Natural killer cell (primary cell): ENCODE measurements at places on chromosomes 7 and 10.
A peak's percentile ranks its signal among the peaks of the same experiment; 100 is the strongest.

DNA sequence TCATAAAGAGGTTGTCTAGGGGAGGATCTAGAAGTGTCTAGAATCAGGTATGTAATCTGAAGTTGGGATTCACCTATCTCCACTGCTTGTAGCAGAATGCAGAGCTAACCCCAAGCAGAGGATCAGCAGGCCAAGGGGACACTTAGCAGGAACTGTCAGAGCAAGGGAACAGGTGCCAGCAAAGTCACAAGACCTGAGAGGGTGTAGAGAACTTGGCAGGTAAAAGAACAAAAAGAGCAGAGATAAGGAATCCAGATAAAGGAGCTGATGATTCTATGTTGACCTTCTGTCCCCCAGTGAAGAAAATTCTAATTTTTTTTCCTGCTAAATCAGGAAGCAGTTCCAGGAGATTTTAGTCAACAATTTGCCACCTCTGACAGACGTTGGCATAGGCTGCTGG is 91.4 kb upstream of the CCDC71L start:
- no peak for DNase-seq

GRCh38 chr7:55180963-55181542 is 162.2 kb downstream of the EGFR start:
- DNase-seq = no peak

GRCh38 chr7:111089822-111090426 is 1.0 kb upstream of the LRRN3 start:
- peak; percentile 73 for DNase-seq

GRCh38 chr10:128927497-128928161 is 539.4 kb upstream of the MGMT start:
- DNase-seq = no peak

- DNase-seq = peak; percentile 32
These were observed 30.8 kb downstream of the TM9SF3 start for GRCh38 chr10:96556003-96556402.

DNA sequence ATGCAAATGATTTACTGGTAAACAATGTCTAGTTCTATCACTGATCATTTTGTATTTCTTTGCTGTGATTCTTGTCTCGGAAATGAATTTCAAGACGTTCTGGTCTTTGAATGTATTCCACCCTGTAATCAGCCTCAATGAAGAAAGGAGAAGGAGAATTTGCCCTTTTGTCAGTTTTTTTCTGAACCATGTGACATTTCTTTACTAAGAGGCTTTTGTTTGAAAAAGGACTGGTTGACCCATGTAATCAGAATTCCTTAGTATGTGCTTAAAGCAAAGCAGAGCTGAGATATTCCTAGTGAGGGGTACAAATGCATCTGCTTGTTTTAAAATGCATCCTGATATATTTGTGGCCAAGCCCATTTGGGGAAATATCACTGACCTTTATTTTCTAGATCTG is 581.6 kb downstream of the ETV1 start:
- no peak for DNase-seq

GRCh38 chr7:18831419-18831818 is 286.0 kb downstream of the TWIST1 start:
- no peak for DNase-seq

DNA sequence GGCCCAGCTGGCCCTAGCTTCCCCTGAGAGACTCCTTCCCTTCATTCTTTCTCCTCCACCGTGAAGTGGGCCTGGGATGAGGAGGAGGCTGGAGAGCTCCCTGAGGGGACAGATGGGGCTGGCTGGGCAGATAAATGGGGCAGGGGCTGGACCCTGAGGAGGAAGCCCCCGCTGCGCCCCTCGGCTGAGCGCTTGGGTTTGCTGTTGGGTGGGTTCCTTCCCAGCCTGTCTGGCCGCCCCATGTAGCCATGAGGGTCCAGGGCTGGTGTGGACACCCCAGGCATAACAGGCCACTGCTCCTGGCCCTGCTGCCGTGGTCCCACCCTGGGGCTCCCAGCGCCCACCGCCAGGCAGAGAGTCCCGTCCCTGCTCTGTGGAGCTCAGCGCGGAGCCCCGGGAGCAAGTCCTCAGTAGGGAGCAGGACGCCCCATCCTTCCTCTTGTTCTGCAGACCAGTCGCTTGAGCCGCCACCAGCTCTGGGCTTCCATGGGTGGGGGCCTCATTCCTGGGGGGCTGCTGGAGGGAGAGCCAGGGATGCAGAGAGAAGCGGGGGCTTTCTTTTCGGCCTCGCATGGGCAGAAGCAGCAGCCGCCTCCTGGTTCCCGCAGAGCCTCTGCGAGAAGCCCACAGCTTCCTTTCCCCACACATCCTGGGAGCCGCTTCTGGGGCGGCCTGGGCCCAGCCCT is 266.4 kb upstream of the TCERG1L start:
- DNase-seq = no peak

DNA sequence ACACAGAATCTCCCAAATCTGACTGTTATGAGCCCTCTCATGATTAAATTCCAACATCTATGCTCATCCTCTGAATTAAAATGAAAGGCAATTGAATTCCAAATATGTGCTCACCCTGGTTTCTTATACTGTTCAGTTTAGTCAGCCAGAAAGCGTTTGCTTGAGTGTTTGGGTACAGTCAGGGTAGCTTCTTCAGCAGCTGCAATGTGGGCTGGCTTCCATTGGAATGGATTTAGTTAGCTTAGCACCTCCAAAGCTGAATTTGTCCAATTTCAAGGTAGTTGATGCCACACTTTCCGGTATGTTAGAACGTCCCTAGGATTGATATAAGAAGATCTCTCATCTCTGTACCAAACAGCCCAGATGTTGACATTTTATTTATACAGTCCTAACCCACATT is 9.3 kb downstream of the KLHL7 start:
- DNase-seq = no peak

DNA sequence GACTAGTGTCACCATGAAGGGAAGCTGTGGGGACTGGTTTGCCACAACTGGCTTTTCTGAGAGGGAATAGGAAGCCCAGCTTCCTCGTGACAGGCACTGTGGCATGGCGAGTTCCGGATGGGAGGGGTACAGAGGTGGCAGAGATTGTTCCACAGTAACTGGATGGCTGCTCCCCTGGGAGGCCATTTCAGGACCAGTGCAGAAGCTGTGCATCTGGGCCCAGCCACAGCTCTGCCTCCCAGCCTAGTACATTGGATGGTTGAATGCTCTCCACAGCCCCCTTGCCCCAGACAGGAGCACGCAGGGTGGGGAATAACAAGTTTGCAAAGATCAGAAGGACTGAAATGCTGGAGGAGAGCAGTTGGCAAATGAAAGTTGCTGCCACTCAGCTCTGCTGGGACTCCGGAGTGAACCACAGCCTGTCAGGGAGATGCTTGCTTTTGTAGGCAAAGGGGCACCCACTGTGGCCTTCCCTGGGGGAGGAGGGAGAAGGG is 51.8 kb downstream of the GSDME start:
- no peak for DNase-seq

- no peak for DNase-seq
These were observed 23.5 kb downstream of the TMEM229A start for GRCh38 chr7:124009321-124009720.

- no peak for DNase-seq
These were observed 32.6 kb downstream of the TMEM270 start for GRCh38 chr7:73893342-73894101.

DNA sequence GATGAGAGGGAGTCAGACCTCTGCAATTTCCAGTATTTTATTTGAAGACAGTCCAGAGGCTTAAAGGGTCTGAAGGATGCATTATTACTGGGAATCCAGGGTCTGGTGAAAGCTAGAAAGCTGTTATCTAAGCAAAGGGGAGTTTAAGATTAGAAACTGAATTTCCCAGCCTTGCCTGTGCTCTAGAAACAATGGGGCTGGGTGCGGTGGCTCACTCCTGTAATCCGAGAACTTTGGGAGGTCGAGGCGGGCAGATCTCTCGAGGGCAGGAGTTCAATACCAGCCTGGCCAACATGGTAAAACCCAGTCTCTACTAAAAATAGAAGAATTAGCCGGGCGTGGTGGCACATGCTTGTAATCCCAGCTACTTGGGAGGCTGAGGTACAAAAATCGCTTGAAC is 71.5 kb upstream of the ANLN start:
- DNase-seq = no peak

DNA sequence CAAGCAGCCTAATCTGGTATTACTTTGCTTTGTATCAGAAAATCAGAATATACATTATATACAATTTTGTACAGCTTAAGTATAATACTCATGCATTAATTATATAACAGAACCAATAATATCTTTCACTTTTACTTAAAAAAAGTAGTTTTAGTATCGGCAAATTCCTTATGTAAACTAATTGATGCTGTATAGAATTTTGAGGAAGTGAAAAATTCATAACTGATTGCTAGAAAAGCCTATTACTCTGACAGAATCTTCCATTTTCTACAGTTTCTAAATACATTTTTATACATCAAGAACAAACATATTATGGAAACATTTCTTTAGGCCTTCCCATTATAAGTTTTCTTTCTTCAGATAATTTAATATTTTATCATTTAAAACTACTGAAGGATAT is 124.0 kb upstream of the GPR22 start:
- no peak for DNase-seq

DNA sequence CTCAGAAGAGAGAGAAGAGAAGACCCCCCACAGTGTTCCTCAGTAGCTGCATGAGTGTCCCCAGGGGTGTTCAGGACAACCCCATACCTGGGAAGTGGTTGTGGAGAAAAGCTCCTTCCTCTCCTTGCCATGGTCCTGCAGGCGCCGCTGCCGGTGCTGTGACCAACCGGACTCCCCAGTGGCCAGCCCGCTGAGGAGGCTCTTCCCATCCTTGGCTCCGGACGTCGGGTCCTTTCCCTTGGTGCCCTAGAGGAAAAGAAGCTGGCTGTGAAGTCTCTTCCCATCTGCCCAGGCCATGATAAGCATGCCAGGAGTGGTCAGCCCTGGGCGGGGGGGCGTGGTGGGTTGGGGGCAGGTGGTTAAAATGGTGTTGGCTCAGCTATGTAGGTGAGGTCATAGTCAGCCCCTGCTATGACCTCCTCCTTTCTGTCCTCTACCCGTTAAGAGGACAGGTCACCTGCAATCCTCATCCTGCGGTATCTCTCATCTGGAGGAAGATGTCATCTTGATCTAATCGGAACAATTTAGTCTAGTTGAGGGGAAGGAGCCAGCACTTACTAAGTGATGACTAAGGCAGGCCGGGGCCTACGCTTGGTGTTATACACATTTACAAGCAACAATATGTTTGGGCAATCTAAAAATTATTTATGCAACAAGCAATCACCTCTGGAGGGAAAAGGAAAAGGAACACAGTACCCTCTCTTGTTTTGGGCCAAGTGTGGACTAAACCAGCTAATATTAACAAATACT is 13.2 kb downstream of the WDR91 start:
- DNase-seq = no peak

DNA sequence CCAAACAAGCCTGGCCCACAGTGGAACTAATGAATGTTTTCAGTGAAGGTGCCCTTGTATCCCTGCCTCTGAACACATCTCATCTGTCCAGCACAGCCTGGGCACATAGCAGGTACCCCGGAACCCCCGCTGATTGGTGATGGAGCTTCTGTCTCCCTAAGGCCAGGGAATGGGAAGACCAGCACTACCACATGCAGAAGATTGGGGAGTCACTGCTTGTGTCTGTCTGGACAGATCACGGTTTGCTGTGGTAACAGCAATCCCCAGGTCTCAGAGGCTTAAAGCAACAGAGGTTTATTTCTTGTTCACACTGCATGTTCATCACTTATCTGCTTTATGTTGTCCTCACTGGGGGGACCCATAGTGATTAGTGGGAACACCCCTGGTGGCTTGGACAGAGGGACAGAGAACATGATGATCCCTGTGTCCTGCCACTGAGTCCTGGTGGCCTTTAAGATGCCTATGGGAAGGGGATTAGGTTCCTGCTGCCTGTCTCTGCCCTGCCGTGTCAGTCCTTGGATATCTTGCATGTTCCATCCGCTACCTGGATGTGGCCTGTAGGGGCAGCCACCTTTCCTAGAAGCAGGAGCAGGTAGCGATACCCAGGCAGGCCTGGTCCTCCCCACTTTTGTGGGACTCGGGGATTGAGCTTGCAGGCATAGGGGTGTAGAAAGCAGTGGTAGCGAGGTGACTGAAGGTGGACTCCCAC is 3.6 kb downstream of the TSPAN14 start:
- no peak for DNase-seq

DNA sequence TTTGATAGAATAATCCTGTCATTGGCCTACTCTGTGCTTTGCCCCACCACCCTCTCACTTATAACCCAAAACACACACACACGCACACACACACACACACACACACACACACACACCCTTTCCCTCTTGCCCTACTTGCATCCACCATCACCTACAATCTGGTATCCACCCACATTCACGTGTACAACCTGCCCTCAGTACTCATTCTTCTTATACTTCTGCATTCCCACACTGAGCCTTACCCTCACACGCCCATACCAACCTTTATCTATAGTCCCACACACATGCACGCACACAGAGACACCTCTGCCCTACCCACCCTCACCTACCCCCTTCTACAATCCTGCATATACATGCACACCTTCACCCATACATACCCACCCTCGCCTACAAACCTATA is 10.8 kb upstream of the SRI start:
- DNase-seq = no peak

- no peak for DNase-seq
These were observed 80.8 kb downstream of the GPR26 start for GRCh38 chr10:123746942-123747341.

- DNase-seq = peak; percentile 79
These were observed 163.1 kb downstream of the PRKCQ start for GRCh38 chr10:6416892-6417512.
